ENCODE measurements at places on chromosomes 11 and 22.

DNA sequence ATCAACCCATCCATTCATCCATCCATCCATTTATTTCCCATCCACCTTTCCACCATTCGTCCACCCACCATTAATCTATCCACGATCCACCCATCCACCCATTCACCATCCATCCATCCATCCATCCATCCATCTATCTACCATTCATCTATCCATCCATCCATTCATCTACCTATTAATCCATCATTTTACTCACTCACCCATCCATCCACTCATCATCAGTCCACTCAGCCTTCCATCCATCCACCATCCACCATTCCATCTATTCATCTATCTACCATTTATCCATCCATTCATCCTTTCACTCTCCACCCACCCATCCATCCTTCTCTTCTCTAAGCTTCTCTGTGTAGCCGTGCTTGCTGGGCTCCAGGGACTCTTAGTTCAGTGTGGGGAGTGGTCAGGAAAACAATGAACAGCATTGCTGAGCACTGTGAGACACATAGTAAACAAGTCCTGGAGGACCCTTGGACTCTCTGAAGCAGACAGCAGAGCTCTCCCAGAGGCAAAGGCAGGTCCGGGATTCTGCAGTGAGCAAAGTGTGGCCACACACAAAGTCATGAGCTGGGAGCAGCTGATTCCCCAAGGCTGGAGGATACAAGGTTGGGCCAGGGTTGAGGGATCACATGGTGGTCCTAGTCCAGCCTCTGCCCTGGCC, 642.2 kb downstream of the BRD1 start:
- DNase-seq: no peak

- DNase-seq: no peak
Observed at GRCh38 chr22:35555483-35555890, 14.9 kb downstream of the RASD2 start.

DNA sequence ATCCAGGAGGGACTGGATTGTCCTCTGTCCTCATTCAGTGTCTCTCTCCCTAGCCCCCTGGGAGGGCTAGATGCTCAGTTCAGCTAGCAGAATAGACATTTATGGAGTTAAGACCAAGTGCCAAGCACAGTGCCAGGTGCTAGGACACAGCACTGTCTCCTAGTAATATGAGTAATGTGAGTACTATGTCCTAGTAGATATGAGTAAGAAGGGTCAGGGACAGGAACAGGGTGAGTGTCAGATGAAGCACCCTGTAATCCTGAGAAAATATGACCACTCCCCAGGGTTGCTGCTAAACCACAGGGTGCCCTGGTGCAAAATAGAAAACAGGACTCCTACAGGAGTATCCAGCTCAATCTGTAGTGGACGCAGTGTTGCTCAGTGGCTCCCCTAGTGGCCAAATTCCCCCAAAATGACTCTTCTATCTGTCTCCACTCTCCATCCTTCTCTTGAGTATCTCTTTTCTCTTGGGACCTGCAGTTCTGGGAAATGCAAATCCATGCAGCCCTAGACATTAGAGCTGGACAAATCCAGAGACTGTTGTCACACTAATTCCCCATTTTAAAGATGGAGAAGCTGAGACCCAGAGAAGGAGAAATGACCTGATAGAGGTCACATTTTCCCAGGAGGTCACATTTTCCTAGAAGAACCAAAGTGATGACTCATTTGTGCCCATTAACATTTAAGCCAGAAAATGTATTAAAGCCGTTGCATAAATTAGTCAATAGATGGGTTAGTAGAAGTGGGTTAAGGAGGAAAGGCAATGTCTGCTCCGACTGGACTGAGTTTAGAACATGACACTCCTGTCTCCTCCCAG, 214.3 kb downstream of the NXPE2 start:
- DNase-seq: no peak

DNA sequence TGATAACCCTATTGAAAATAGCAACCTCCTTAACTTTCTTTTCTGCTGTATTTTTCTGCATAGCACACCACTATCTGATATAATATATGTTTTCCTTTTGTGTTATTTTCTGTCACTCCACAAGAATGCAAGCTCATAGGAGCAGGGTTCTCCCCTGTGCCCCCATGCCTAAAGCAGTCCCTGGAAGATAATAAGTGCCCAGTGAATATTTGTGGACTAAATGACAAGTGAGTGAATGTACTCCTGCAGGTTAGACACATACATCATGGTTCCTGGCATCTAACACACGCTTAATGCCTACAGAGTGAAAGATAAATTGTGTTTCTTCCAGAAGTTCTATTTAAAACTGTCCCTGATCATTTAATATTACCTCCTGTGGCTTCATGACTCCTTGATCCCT, 23.9 kb upstream of the OR9Q2 start:
- no peak for DNase-seq

GRCh38 chr22:48404801-48405447, 1422.7 kb downstream of the BRD1 start:
- no peak for DNase-seq

DNA sequence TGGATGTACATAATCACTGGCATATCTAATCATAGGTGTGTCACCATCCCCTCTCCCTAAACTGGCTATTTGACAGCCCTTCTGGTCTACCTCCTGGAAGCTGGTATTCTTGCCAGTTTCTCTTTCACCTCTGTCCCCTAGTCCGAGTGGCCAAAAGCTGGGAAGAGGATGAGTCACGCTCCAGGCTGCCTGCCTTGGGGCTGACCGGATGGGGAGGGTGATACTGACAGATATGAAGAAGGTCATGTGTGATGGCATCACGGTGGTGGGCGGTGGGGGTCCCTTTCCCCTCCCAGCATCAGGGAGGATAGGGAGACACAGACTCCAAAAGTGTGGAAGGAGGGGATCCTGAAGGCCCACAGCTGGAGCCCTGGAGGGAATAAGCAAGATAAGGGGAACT, 4.8 kb downstream of the OAF start:
- no peak for DNase-seq

GRCh38 chr11:849951-850774, 7.5 kb downstream of the TSPAN4 start:
- no peak for DNase-seq

DNA sequence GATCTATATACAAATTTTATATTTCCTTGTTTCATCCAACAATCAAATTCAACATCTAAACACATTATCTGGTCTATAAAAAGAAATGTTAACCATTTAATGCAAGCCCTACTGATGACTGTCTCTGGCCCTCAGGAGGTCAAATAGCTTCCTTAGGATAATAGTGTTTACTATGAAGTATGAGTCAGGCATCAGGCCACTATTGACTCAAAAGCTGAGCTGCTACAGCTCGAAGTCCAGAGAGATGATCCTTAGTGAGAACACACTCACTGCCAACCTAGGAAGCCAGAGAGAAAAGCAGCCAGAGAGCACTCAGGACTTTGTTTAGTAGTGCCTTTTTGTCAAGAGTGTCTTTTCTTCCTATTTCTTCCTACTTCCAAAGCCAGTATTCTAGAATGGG, 171.8 kb downstream of the SOX6 start:
- DNase-seq: no peak

DNA sequence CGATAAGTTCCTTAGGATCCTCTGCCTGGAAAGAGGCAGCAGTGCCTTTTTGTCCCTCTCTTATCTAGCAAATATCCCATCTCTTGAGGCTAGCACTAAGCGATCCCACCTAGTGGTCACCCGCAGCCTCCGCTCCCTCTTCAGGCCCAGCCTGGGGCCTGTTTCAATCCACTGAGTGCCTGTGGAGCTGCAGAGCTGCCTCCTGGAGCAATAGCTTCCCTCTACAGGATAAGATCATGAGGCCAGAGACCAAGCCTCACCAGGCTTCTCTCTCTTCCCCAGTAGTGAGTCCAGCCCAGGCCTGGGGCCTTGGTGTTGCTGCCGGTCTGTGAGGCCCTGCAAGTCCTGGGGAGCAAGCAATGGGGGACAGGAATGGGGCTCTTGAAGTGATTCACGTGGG, 65.8 kb downstream of the SLC22A12 start:
- DNase-seq: no peak

DNA sequence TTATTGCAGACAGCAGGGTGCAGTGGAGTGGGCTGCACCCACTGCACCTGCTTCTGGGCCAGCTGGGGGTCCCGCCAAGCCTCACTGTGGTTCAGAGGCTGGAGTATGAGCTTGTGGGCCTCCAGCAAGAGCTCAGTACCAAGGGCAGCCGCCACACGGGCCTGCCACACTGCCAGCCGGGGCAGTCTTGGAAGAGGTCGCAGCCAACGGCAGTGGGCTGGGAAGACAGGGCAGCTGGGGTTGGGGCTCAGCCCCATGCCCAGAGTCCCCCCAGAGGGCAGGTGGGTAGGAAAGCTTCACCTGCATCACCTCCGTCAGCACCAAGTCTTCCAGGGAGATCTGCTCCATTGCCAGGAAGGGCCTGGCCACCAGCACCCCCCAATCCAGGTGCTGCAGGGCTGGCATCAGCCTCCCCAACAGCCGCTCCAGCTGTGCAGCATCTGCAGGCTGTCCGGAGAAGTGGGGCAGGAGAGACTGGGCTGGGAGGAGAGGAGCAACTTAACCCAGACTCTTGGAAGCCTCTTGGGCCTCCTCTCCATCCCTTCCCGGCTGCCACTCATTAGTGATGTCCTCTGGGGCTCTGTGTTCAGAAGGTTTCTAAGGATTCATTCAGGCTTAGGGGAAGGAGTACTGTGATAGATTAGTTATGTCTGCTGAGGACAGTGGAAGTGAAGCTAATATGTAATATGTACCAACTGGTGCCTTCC, 1.1 kb upstream of the GSTT4 start:
- DNase-seq: no peak

GRCh38 chr11:67541198-67541597, 18.0 kb upstream of the CABP2 start:
- no peak for DNase-seq

DNA sequence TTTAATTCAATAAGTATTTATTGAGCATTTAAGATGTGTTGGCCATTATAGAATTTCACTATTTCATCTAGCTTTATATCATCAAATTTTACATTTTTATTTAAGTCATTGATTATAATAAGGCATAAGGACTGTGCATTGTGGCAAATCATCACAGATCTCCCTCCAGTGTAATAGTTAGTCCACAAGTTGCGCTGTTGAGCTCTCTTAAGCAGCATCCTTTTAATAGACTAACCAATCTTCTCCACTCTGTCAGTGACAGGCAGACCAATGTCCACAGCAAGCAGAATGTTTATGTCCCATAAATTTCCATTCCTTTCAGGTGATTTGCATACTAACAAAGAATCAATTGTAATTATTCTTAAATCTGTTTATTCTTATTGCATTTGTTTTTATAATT, 595.3 kb upstream of the CCDC90B start:
- no peak for DNase-seq

DNA sequence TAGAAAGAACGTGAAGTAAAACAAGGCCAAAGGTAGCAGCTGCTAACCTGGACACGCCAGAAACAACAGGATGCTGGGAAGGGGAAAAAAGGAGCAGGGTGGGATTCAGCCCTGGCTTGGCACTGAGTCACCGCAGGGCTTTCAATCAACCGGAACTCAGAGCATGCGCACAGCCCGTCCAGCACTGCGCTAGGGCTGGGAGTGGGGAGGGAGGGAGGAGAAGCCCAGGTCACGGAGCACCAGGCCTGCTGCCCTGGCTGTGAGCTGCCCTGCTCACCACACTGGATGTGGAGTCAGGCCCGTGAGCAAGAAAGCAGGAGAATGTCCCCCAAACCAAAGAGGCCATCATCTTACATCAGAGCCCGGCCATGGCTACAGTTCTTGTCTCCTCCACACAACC, 51.5 kb downstream of the APOL1 start:
- no peak for DNase-seq

DNA sequence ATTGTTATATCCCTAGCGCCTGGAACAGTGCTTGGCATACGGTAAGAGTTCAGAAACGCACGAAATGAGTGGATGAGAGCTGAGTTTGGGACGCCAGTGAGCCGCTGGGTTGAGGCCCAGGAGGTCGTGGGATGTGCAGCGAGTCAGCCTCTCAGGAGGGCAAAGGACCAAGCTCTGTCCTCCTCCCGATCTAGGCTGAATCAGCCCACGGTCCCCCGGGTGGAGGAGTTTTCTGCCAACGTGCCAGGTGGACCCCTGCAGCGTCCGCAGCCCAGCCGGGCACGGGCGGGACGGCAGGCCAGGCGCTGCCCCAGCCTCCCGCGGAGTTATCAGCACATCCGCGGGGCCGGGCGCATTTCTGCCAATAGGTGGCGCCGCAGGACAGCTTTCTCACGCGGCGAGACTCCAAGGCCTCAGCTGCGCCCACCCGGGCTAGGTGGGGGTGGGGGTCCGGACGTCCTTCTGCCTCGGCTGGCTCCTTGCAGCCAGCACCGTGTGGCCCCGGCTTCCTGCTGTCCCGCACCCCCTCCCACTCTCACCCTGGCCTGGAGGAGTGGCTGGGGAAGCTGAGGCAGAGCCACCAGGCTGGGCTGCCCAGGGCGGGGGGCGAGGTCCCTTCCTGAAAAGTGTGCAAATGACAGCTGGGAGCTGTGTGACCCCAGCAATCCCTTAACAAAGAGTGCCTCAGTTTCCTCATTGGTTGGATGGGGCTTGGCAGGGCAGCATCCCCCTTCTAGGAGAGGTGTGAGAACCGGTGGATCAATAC, 2.2 kb upstream of the RPS19BP1 start:
- peak; percentile 81 for DNase-seq

GRCh38 chr11:123284454-123284853, 89.4 kb upstream of the CLMP start:
- no peak for DNase-seq

DNA sequence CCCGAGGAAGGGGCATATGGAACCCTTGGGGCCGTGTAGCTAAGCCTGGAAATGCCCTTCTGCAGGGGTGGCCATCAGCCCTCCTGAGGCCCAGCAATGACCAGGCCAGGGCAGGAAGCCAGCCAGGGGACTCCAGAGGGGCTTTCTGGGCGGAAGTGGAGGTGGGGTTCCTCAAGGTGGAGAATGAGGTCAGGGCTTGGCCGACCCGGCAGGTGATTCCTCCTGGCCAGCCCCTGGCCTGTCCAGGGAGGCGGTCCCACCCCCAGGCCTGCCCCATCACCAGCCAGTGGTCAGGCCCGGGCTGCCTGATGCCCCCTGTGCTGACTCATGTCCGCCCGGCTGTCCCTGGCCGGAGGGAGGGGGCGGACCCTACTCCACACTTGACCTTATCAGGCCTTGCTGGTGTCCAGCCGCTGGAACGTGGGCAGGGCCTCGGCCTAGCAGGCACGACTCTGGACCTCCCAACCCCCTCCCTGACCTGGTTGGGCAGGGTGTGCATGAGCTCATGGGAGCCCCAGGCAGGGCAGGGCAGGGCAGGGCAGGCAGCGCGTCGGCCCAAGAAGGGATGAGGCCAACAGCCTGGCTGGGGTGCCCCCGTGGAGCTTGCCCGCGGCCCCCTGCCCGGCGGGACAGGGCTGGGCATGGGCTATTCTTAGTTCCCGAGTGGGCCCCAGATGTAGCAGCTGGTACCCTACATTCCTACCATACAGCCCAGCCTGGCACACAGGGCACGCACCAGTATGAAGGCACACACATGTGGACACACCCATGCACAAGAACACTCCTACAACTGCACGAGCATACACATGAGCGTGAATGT, 35.9 kb downstream of the RPL3 start:
- no peak for DNase-seq

- DNase-seq: no peak
Observed at GRCh38 chr22:45308957-45309421, 745 bp upstream of the FAM118A start.

GRCh38 chr11:124143034-124143433, 27.8 kb downstream of the VWA5A start:
- no peak for DNase-seq

Data from CD4-positive, alpha-beta T cell treated with Interferon alpha-2 for 1 hour (primary cell).